ENCODE measurements at places on chromosomes 5 and 9.

DNA sequence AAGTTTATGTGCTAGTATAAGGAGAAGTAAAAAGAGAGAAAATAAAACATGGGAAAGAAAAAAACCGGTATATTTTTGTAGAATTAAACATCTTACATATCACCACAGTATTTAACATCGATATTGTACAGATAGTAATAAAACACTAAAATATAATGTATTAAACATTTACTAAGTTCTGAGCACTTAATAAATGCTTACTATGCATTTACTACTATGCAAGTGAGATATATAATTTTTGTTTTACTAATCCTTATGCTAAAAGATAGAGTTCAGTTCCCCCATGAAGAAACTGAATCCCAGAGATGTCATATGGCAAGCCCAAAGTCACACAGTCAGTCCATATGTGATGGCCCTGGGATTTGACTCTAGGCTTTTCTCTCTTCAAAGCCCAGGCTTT lies 51.1 kb downstream of the SH3TC2 start:
- no peak for DNase-seq

DNA sequence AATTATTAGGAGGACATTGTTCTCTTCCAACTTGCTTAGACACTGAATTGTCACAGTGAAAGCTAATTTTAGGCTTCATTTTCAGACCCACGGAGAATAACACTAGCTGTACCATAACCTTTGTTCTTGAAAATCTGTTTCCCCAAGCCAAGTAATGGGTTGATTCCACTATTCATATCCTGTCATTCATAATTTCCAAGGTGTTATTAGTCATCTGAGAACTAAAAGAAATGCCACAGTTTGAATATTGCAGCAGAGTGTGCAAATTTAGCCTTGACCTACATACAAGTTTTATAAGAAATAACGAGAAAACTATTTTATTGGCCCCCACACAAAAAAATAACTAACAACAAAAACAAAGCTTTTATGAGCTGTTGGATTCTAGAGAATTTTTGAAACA lies 148.5 kb upstream of the TYRP1 start:
- DNase-seq, result no peak

- peak; percentile 89 for DNase-seq
Observed at GRCh38 chr5:96177303-96177869, 215.7 kb upstream of the ELL2 start.

- DNase-seq, result no peak
Observed at GRCh38 chr9:82295181-82295580, 306.6 kb downstream of the SPATA31D1 start.

DNA sequence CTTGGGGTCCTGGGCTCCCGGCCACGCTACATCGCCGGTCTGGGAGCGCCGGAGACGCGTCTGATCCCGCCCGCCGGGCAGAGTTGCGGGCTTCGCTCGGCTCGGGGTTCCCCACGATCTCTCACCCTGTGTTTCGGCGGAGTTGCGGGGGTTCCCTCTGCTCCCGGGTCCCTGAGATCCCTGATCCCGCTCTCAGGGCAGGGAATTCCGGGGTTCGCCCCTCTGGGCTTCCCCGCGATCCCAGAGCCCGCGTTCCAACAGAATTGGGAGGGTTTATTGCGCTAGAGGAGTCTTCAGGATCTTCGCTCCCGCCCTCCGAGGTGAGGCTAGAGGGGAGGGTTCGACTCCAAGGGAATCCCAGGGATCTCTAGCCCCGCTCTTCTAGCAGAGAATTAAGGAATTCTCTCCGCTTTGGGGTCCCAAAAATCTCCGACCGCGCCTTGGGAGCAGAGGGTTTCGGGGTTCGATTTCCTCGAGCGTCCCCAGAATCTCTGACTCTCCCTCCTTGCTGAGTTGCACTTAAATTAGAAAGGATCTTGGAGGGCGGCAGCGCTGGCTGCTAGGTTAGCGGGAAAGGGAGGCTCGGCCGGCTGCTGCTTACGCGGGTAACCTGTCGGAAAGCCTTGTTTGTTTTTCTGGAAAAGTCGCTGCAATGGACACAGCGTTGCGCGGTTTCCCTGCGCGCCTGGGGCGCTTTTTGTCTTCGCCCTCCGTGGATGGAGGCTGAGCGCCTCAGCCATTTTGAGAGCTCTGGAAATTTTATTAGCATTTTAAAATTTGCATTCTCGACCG lies 1.3 kb downstream of the DMRT1 start:
- no peak for DNase-seq
